ENCODE measurements at places on chromosomes 1 and 21.

DNA sequence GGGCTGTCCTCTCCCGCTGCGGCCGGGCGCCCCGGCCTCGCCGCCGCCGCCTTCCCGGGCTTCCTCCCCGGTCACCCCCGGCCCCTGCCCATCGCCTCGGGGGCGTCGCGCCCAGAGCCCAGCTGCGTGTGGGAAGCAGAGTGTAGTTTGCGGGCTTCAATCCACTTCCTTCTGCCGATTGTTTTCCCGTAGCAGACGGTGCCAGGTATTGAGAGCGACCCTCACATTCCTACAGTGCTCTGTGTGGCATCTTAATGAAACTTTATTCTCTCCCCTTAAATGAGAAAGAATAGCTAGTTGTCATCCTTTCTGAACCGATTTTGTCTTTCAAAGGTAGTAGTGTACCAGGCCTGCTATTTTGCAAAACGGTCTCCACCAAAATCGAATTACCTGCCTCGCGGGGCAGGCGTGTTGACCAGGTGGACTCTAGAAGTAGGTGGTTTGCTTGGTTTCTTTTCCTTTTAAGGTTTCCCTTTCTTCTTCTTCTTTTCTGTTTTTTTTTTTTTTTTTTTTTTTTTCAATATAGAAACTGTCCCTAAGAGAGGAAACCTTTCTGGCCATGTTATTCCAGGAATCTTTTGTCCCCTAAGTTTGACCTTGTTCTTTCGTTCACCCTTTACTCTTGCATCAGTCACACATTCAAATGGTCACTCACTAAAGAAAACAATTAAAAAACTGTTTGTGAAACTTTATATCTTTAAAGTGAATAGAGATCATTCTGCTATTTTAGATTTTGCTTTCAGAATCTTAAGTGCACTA is 881 bp downstream of the USP25 start:
- DNase-seq = no peak

- no peak for DNase-seq
Observed at GRCh38 chr1:62428351-62428750, 8.5 kb upstream of the USP1 start.

DNA sequence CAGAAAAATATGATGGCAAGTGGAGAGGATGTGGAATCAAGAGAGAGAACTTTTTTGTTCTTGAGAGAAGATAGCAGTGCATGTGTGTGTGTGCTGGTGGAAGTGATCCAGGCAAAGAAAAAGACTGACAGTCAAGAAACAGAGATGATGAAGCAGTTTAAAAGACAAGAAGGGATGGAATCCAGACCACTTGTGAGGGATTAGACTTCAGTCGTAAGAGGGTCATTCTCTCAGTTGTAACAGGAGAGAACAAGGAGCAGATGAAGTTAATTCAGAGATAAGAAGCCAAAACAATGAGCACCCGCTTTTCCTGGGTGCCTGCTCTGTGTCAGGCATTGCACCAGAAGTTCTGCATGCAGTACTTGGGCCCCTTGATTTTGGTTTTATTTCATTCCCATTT is 76.6 kb downstream of the RNF220 start:
- DNase-seq = no peak

DNA sequence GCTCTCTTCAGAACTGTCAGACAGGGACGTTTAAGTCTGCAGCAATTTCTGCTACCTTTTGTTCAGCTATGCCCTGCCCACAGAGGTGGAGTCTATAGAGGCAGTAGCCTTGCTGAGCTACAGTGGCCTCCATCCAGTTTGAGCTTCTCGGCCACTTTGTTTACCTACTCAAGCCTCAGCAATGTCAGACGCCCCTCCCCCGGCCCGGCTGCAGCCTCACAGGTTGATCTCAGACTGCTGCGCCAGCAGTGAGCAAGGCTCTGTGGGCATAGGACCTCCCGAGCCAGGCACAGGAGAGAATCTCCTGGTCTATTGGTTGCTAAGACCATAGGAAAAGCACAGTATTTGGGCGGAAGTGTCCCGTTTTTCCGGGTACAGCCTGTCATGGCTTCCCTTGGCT is 89.9 kb upstream of the PDC start:
- DNase-seq = no peak

- no peak for DNase-seq
Observed at GRCh38 chr21:16863362-16863905, 649.4 kb upstream of the CXADR start.

DNA sequence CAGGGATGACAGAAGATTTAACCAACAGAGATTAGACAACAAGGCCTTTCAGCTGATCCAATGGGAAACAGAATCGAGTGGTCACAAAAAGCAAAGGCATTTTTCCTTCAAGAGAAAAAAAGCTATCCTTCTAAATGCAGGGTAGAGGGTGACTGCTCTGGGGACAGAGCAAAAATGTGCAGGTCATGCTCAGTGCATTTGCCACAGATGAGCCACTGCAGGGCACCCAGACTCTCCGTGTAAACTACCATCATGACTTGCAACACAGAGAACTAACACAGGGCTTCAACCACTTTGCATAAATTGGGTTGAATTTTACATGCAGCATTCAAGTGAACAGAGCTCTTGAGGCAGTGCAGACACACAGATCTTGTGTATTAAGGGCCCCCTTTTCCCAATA is 56.8 kb downstream of the PRKAB2 start:
- DNase-seq = no peak

GRCh38 chr1:22745669-22746585 is 35.3 kb downstream of the EPHB2 start:
- peak; percentile 76 for DNase-seq

DNA sequence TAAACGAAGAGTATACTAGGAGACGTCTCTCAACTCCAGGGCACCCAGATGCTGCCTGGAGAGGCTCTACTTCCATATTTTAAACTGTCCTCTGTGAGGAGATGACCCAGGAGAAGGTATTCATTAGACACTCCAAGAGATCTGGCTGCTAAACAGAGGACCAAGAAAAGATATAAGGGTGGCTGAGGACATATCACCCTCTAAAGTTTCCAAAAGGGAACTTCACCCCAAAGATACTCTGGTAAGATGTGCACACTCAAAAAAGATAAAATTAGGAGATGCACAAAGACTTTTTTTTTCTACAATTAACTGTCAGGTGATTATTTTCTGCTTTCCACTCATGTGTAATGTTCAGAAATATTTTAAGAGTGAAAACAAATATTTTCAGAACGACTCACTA is 1.4 kb downstream of the ZNF670 start:
- DNase-seq = no peak

- DNase-seq = no peak
Observed at GRCh38 chr1:64525116-64525686, 55.3 kb downstream of the CACHD1 start.

- peak; percentile 49 for DNase-seq
Observed at GRCh38 chr1:53134961-53135734, 7.3 kb downstream of the SLC1A7 start.

- no peak for DNase-seq
Observed at GRCh38 chr1:182677397-182678098, 6.8 kb downstream of the RGS8 start.

GRCh38 chr1:94773931-94774422 is 46.2 kb upstream of the SLC44A3 start:
- no peak for DNase-seq

DNA sequence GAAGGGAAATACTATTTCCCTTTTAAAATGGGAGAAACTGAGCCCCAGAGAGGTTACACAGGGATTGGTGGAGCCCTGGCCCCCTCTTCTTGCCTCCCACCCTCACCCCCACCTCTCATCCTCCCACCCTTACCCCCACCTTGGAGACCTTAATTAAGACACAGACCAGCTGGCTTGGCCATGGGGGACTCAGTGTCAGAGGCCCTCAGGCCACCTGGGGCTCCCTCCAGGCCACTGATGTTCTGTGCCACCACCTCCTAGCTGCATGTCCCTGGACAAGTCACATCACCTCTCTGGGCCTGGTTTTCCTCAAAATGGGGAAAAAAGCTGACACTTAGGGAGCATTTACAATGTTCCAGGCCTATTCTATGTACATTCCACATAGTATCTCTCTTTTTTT is 51.5 kb downstream of the SDC3 start:
- DNase-seq = no peak

DNA sequence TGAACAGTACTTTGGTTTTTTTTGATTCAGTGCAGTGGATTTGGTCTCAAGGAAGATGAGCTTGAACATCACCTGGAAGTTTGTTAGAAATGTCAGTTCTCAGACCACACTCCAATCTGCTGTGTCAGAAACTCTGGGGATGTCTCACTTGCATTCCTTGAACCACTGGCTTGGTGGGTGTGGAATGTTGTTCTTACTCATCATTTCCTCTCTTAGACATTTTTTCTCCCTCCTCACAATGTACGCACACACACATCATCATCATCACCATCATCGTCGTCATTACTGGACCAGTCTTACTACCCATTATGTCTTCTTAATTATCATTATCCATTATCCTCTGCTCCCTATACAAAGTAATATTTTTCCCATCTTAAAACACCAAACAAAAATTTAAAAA is 91.9 kb upstream of the KCNK2 start:
- no peak for DNase-seq

DNA sequence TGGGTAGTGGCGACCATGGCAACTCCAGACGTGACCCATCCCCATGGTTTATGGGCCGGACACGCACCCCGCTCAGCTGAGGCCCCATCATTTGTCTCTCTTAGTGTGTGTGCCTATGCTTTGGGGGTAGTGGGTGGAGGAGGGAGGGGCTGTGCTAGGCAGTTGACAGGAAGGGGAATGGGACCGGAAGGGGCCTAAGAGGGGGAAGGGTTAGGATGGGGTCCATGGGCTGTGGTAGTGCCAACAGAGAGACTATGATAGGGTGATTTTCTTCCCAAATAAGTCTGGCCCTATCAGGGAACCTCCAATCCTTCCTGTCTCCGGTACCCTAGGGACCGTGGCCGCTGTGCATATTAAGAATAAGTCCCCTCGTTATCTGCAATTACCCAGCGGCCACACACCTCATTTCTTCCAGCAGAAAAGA is 9.9 kb downstream of the DMAP1 start:
- DNase-seq = no peak

DNA sequence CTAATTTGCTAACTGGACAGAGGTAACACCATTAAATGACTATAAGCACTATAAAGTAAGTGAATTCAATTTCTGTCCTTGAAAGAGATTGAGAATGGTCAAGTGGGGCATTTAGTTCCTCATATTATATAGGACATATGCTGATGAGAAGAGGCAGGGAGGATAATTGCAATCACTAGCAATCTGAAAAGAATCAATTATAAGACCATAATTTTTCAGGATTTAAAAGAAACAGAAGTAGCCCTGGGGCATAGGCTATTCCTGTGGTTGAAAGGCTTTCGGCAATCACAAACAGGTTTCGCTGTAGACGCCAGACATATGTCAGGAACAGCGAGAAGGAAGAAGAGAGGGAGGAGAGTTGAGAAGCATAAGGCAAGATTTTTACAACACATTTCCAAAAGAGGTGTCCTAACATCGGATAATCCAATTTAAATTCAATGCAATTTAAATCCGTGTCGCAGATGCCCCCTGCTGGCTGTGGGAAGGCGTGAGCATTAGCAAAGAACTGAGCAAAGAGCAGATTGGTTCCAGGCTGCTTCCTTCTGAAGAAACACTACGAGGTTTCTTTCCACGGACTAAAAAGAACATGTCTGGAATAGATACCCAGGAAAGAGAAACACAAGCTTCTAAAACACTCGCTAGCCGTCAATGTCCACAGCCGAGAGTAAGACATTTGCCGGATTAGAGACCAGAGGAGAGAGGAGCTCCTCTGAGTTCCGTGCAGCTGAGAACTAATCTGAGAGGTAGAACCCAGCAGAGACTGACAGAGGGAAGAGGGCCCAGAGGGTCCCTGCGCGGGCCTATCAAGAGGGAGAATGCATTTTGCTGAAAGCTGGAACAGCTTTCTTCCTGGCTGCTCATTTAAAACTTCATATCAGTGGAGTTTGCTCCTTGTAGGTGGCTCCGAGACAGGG is 27.9 kb downstream of the RGS5 start:
- peak; percentile 52 for DNase-seq

DNA sequence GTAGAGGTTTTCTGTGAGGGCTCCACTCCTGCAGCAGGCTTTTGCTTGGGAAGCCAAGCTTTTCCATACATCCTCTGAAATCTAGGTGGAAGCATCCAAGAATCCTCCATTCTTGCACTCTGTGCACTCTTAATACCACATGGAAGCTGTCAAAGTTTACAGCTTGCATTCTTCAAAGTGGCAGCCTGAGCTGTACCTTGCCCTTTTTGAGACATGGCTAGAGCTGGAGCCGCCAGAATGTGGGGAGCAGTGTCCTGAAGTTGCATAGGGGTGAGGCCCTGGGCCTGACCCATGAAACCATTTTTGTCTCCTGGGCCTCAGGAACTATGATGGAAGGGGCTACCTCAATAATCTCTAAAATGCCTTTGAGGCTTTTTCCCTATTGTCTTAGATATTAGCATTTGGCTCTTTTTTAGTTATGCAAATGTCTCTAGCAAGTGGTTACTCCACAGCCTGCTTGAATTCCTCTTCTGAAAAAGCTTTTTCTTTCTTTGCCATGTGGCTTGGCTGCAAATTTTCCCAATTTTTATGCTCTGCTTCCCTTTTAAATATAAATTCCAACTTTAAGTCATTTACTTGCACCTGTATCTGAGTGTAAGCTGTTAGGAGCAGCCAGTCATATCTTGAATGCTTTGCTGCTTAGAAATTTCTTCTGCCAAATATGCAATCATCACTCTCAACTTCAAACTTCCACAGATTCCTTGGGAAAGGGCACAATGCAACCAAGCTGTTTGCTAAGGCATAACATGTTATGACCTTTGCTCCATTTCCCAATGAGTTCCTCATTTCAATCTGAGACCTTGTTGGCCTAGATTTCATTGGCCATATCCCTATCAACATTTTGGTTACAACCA is 92.1 kb upstream of the ARTN start:
- no peak for DNase-seq

DNA sequence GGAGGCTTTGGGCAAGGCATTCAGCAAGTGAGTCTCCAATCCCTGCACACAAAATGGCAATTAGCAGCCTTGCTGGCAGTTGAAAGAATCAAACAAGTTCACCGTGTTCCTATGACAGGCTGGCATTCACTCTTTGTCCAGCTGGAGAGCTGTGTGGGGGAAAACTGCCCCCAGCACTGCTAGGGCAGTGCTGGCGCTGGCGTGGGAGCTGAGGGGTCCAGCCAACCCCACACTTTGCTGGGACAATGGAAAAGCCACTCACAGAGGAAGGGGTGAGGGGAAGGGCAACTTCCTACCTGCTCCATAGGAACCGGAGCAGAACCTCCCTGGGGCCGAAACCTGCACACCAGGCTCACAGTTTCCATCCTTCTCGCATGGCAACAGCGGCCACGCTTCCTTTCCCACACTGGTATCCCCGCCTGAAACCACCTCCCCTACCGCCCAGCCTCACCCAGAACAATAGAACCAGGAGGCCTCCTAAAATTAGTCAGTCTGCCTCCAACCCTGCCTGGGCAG is 26.7 kb upstream of the KCNN3 start:
- no peak for DNase-seq

- DNase-seq = no peak
Observed at GRCh38 chr1:224325959-224326358, 4.0 kb downstream of the NVL start.

GRCh38 chr21:35227786-35228185 is 178.7 kb upstream of the RUNX1 start:
- DNase-seq = peak; percentile 41

All from transverse colon (tissue), 4 donors.